Esophagus mucosa (tissue), 1 donor: ENCODE measurements at places on chromosomes 12 and 14. TPM values are rescaled to one million over a fixed set of nuclear protein-coding genes. Genes with fewer than 3 reads are reported as not detected.

GRCh38 chr12:44875417-44875953 is 630 bp downstream of the NELL2 start:
- no peak for ATAC-seq

The SDR9C7 gene
- 26.0 TPM for total RNA-seq

The PTPRB gene
- total RNA-seq: 5.1 TPM

The ENDOU gene
- 66.9 TPM for total RNA-seq

DNA sequence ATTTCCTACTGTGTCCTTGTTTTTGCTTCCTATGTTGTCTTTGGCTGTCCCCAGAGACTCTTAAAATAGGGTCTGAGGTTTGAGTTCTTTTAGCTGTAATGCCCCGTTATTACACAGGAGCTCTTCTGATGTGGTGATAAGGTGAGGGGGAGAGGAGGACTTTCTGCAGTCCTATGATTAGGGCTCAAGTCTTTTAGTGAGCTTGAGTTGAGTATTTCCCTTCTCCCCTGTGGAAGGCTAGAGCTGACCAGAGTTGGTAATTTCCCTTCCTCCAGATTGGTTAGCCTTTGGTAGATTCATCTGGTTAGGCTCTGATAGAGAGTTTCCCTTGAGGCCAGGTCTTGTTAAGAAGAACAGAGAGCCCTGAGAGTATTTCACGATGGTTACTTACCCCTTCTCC is 4.3 kb upstream of the HIF1A start:
- no peak for ATAC-seq

- no peak for ATAC-seq
These were observed 286.6 kb upstream of the FLRT2 start for GRCh38 chr14:85243321-85243720.

The MIP gene
- total RNA-seq: not detected
